WTC11 (cell line): ENCODE measurements at places on chromosomes 6 and 20. TPM values are rescaled to one million over a fixed set of nuclear protein-coding genes. Genes with fewer than 3 reads are reported as not detected.
A peak's percentile ranks its signal among the peaks of the same experiment; 100 is the strongest.

Gene PEX3
- total RNA-seq, result 13.5 to 15.7 TPM (median 15.4 TPM) in 3 replicates

DNA sequence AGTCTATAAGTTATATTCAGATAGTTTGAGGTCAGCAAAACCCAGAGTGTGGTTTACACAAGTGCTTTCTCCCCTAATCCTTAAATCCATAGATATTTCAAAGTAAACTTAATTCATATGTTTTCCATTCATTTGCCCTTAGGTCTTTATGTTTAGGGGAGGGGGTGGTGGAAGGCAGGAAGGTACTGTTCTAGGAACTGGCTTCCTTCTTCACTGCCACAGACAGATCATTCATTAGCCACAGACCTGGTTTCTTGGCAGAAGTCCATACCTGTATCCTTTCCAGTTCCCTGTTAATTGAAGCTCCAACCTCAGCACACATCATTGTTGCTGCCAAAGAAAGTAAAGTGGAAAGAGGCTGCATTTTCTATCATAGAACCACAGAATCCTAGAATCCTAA lies 123.0 kb downstream of the AIG1 start:
- no peaks in the 10 kb centered on the region for H3K27me3 ChIP-seq
- no peak overlapping the region for H3K4me3 ChIP-seq
- peaks cover 8% of the 10 kb centered on the region for H3K4me1 ChIP-seq
- H3K27ac ChIP-seq, result no peak overlapping the region
- DNase-seq, result no peak

Gene CLDN20
- not detected in 3 replicates for total RNA-seq

GRCh38 chr6:44641344-44642031 lies 254.0 kb downstream of the CDC5L start:
- H3K36me3 ChIP-seq, result no peaks in the 10 kb centered on the region
- peaks cover 3% of the 10 kb centered on the region for H3K27me3 ChIP-seq
- no peaks in the 10 kb centered on the region for H3K4me1 ChIP-seq
- no peak overlapping the region for H3K27ac ChIP-seq
- no peak for DNase-seq

GRCh38 chr20:50670126-50670862 lies 21.0 kb downstream of the RIPOR3 start:
- H3K4me3 ChIP-seq, result no peak overlapping the region
- H3K36me3 ChIP-seq, result no peaks in the 10 kb centered on the region
- no peak for DNase-seq
- peak overlapping the region; percentile 79; the same call in 1 of the 2 replicates for H3K27ac ChIP-seq
- no peaks in the 10 kb centered on the region; the same call in 1 of the 2 replicates for H3K27me3 ChIP-seq
- peaks cover 20% of the 10 kb centered on the region for H3K4me1 ChIP-seq

DNA sequence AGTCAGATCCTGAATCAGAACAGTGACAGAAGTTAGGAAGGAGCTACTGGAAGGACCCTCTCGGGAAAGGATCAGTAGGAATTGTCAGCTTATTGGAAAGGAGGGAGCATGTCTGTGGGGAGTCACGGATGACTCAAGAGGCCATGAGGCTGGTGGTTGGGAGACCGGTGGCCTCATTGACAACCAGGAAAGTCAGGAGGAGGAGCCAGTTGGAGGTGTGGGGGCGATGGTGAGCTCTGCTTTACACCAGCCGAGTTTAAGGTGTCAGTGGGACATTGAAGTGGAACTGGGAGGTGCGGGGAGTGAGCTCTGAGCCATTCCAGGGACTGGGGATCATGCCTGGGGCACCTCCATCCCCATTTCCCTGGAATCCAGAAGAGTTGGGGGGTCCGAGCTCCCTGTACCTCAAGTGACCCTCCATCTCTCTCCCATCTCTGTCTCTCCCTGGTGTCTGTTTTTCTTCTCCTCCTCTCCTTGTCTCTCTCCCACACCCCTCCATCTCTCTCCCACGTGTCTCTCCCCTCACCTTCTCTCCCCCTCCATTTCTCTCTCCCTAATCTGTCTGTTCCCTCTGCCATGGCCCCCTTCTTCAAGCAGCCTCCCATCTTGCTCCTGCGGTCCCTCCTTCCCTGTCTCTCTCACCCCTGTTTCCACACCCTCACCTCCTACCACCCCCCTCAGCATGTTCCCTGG lies 14.3 kb upstream of the ZBTB9 start:
- peaks cover 82% of the 10 kb centered on the region for H3K36me3 ChIP-seq
- H3K27me3 ChIP-seq, result no peaks in the 10 kb centered on the region
- no peak for DNase-seq
- no peak overlapping the region for H3K27ac ChIP-seq
- H3K4me3 ChIP-seq, result no peak overlapping the region

DNA sequence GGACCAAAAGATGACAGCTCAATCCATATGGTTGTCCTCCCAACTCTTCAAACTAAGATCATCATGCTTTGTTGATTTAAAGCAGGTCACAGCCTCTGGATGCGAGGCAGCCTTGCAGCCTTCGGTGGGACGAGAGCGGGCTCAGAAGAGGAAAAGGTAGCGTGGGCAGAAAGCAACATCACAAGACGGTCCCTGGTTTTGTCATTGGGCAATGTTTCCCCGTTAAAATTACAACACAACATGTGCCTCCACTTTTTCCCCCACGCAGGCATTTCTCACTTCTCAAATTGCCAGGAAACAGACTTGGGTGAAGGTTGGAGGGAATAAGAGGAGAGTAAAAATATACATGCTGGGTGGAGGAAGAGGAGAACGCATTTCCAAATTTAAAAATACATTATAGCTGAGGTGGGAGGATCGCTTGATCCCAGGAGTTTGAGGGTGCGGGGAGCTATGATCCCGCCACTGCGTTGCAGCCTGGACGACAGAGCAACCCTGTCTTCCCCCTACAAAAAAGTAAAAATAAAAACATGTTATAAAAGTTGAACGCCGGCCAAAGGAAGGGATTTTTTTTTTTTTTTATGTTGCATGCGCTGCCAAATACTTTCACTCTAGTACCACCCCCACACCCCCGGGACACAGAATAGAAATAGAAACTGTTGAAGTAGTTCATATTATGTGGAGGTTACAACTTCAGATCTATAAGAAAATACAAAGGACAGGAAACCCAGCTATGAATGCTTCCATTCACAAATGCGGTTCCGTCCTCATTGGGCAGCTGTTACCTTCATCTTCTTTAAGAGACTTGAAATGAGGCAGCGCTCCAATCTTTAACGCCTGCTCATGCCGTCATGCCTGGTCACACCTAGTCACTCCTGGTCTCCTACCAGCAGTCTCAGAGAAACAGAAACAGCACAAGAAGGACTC lies 13.9 kb upstream of the NAA20 start:
- no peak overlapping the region for H3K27ac ChIP-seq
- DNase-seq, result no peak
- peaks cover 5% of the 10 kb centered on the region; the same call in 1 of the 2 replicates for H3K4me1 ChIP-seq
- H3K36me3 ChIP-seq, result no peaks in the 10 kb centered on the region
- no peak overlapping the region for H3K4me3 ChIP-seq
- H3K27me3 ChIP-seq, result no peaks in the 10 kb centered on the region; the same call in 1 of the 2 replicates

DNA sequence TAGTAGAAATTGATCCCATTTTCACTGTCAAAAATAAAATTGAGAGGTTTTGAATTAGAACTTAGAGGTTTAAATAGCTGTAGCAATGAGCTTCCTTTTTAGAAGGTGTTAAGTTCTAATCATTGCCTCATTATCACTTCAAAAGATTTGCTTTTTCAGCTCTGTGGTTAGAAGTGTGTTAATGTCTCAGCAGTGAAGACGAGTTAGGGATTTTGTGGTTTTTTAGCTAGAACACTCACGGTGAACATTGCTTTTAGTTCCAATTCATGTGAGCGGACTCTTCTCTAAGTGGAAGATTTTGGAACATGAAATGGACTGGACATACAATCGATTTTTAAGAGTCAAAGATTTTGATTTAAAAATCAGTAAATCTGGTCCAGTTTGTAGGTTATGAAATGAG lies 12.7 kb upstream of the IFNGR1 start:
- DNase-seq, result no peak
- no peak overlapping the region for H3K4me3 ChIP-seq
- peaks cover 5% of the 10 kb centered on the region; the same call in 1 of the 2 replicates for H3K4me1 ChIP-seq
- H3K27me3 ChIP-seq, result no peaks in the 10 kb centered on the region
- peaks cover 3% of the 10 kb centered on the region; the same call in 1 of the 2 replicates for H3K36me3 ChIP-seq

Gene SLX4IP
- 7.4 to 9.9 TPM (median 8.4 TPM) in 3 replicates for total RNA-seq

Gene ZNF334
- total RNA-seq, result 18.7 to 20.1 TPM (median 19.2 TPM) in 3 replicates

Gene SYNJ2
- 11.8 to 15.3 TPM (median 12.4 TPM) in 3 replicates for total RNA-seq

DNA sequence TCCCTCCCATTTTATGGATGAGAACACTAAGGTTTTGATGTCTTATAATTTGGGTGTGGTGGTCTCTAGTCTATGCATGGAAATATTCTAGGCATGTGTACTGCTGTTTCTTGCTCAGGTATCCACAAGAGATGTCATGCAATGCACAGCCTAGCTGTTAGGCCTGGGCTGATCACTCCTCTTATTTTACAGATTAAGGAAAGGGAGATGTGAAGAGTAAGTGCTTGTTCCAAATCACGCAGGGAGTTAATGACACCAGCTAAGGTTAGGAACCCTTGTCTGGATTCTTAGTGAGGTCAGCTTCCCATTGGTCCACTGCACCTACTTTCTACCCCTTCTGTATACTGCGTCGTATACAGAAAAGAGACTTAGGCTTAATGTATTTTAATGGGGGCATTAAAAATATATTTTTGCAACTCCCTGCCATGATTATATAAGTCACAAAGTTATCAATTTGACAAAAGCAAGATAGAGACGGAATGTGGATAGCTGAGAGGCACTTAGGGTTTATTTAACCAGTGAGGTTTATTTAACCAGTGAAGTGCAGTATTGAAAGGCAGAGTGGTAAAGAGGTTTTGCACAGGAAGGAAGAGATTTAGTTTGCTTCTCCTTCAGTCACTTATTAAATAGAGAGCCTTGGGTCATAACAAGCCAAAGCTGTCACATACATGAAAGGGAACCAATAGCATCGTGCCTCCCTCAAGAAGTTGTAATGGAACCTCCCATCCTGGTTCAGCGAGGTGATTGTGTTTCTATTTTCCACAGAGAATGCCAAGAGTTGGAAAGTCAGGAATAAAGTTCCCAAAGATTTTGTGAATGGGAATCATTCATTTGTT lies 95.0 kb upstream of the FAM184A start:
- H3K4me3 ChIP-seq, result no peak overlapping the region
- no peaks in the 10 kb centered on the region for H3K36me3 ChIP-seq
- H3K27ac ChIP-seq, result no peak overlapping the region
- DNase-seq, result no peak
- no peaks in the 10 kb centered on the region for H3K27me3 ChIP-seq

Gene EFCAB8
- 0.17 to 0.55 TPM (median 0.32 TPM) in 3 replicates for total RNA-seq

GRCh38 chr6:115613488-115613887 lies 447.2 kb downstream of the FRK start:
- no peak overlapping the region for H3K27ac ChIP-seq
- no peaks in the 10 kb centered on the region for H3K27me3 ChIP-seq
- DNase-seq, result no peak
- no peaks in the 10 kb centered on the region; the same call in 1 of the 2 replicates for H3K36me3 ChIP-seq
- peaks cover 19% of the 10 kb centered on the region for H3K4me1 ChIP-seq

DNA sequence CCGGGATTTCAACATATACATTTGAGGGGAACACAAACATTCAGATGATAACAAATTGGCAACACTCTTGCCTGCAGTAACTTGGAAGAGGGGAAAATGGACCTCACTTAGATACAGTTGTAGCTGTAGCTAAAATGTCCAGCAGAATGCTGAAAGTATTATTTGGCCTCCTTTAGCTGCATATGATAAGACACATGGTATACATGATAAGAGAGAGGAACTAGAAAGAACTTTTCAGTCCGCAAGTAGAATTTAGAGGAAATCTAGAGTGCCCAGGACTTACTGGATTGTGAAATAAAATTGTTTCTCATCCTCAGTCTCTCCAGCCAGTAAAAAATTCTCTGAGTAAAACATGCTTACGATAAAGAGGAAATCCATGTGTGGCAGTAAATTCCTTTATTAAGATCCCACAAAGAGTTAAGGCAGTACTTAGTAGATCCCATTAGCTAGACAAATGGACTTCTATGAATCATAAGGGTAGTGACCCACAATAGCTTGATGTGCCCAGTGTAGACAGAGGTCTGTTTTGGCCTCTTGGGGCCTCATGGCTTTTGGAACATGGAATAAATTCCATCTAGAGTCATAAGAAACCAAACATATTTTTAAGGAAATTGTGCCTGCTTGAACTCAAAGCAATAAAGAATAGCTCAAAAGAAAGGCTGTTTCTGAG lies 87.9 kb upstream of the RBM24 start:
- no peak for DNase-seq
- no peaks in the 10 kb centered on the region; the same call in 1 of the 2 replicates for H3K27me3 ChIP-seq
- H3K36me3 ChIP-seq, result no peaks in the 10 kb centered on the region
- H3K27ac ChIP-seq, result no peak overlapping the region
- no peak overlapping the region for H3K4me3 ChIP-seq
